ENCODE measurements at places on chromosomes 12 and 14.

GRCh38 chr12:68374307-68374982, 42.3 kb upstream of the MDM1 start:
- no peak for DNase-seq

DNA sequence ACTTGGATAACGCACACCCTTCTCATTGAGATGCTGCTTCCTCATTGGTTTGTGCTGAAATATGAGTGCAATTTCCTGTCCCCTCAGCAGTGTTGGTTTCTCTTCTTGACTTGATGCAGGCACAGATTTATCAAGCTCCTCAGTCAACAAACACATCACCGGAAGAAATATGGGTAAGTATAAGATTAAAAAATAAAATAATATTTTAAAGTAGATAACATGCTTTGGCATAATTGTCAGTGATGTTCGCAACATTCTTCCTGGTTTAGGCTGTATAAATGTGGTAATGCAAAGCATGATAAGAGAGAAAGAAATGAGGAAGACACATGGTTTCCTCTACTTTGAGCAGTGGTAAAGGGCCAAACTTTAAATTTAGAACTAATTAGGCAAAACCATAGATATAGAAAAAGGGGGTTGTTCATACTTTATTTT, at the start of gene GPR65:
Gene GPR65 (plus strand): TSS at position 86 of the 432 bp plus-strand sequence. CDS start 5,713 bp downstream, outside the sequence.
- DNase-seq, result peak; percentile 21

- no peak for DNase-seq
These were observed 6.2 kb downstream of the FOXJ2 start for GRCh38 chr12:8038659-8039114.

DNA sequence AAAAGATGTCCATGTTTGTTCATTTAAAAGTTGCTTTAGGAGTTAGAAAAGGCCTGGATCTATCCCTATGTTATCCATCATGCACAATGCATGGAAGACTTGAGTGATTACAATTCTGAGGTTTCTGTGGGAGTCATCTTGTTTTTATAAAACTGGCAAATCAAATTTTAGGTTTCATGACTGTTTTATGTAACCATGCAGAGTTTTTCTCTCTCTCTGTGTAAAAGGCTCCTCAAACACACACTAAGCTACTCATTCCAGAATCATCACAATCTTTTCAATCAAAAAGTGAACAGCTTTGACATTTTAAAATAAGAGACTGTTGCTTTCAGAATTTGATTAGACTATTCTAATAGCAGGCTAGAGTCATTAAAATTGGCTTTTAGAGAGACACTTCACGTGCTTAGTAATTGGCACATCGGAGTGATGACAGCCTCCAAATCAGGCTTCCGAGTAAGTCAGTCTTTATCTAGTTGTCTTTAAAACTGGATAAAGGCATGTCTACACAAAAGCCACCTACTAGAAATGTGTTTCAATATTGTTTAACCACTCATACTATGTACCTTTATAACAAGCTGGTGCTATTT, 31.9 kb downstream of the PRICKLE1 start:
- no peak for DNase-seq

GRCh38 chr12:89154743-89155499, 197.4 kb downstream of the DUSP6 start:
- no peak for DNase-seq

DNA sequence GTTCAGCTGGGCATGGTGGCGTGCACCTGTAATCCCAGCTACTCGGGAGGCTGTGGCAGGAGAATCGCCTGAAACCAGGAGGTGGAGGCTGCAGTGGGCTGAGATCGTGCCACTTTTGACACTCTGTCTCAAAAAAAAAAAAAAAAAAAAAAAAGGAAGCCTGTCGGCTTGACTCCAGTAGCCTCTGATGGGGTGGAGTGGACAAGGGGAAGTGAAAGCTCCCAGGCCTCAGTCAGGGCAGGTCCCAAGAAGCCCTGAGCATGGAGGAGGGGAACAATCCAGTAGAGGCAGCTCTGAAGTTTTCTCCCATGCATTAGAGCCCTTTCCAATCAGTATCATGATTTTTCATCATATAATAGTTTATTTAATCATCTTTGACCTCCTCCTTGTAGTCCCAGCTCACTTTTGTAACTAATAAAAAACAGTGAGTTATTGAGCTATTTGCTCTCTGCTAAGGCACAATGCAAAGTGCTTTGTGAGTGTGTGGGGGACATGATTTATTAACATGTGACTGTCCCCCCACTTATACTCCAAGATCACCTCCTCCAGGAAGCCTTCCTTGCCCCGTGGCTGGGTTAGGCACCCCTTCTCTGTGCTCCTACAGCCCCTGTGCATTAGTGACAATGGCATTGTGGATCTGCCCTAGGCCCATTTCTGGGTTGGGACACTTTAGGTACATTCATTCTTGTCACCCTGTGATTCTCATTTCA, 4.7 kb upstream of the SSH1 start:
- DNase-seq, result peak; percentile 57

- no peak for DNase-seq
These were observed 6.1 kb downstream of the ABCD2 start for GRCh38 chr12:39613525-39613924.

GRCh38 chr14:100168506-100168905, 9.1 kb upstream of the DEGS2 start:
- no peak for DNase-seq

DNA sequence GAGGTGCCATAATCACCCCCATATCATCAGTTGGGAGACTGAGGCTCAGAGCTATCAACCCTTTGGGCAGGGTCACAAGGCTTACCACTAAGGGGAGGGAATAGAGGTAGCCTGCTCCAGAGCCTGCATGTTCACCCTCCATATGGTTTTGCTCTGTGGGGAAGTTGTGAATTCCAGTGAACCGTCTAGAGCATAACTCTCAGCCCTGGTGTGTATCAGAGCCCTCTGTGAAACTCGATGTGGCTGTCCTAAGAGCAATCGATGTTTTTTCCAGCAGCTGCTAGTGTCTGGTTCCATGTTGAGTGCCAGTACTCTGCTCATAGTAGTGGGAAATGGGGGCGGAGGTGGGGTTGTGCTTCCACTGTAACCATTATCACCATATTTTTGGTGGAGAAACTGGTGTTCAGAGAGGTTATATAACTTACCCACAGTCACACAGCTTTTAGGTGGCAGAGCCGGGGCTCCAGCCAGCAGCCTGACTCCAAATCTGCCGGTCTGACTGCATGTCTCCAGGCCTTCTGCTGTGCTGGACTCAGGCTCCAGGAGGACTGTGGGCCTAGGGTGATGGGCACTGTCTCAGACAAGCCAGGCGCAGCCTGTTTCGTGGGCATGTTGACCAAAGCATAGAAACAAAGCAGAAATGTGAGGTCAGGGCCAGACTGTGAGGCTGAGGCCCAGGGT, 104.2 kb downstream of the ADCK1 start:
- DNase-seq, result no peak

DNA sequence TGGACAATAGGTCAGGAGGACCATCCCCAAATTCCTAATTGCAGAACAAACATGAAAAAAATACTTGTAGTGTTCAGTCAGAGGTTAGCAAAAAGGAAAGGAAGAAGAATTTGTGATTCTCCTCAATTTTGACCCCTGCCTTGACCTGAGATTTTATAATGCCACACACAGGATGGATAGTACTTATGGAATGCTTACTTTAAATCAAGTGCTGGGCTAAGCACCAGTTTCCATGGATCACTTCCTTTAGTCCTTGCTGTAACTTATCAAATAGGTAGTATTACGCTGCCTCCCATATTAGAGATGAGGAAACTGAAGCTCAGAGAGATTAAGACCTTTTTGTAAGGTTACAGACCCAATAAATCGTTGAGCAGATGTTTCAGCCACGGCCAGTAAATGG, 81.2 kb upstream of the OVCH1 start:
- DNase-seq, result no peak

GRCh38 chr12:10400829-10401228, 8.7 kb downstream of the KLRC4 start:
- DNase-seq, result no peak

DNA sequence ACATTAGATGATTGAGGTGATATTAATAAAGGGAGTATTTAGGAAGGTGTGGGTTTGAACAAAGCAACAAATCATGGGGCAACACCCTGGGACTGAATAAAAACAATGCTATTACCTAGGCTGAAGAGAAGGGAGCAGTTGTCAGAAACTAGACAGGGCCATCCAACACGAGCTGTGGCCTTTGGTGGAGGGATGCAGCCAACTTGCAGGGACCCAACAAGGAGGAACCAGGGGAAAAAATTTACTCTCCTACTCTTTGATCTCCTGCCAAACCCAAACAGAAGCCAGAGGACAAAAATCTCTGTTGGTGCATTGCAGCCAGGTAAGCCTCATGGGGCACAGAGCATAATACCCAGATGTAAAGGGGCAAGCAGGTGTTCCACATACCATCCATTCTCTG, 12.0 kb downstream of the SLC39A2 start:
- no peak for DNase-seq

DNA sequence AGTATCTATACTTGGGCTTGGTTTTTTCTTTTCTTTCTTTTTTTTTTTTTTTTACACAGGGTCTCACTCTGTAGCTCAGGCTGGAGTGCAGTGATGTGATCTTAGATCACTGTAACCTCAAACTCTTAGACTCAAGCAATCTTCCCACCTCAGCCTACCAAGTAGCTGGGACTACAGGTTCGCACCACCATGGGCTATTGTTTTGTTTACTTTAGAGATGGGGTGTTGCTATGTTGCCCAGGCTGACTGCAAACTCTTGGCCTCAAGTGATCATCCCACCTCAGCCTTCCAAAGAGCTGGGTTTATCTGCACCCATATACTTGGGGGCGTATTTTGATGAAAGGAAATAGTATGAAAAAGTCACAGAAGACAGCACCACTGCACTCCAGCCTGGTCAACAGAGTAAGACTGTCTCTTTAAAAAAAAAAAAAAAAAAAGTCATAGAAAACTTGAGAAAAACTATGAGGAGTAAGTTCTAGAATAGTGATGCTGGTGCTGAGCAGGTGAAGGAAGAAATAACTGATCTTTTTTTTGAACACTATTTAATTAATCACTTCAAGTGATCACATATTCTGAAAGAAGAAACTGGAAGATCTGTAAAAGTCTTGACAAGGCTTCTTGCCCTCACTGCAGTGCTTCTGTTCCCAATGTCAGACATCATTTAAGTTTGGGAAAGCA, 53.8 kb upstream of the NPFF start:
- DNase-seq, result no peak

DNA sequence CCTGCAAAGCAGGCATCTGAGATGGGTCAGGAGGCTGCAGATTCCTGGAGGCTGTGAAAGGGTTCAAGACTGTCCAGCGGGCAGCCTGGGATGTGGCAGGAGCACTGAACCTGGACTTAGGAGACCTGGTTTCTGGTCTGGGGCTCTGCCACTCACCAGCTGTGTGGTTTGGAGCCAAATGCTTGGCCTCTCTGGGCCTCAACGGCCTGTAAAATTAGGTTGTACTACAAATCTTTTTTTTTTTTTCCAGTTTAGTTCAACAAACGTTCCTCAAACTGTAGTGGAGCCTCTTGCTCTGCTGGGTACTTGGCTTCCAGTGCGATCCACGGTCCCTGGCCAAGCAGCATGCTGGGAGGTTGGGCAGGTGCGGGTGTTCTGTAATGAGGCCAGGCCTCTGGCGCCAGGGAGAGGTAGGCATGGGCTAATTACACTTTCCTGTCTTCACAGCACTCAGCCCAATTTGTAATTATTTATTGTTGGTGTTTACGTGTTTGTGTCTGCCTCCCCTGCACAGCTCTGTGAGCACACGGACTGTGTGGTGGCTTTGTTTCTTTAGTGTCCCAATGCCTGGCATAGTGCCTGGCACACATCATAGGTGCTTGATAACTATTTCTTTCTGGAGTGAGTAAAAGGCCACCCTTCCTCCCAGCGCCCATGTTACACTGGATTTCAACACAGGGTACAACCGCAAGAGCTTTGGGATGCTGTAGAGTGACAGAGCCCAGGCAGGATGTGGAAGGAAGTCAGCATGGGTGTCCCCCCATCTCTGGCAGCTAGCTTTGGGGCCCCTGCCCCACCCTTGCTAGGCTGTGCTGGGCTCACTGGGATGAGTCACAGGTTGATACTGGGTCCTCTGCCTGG, 5.8 kb upstream of the KRT80 start:
- DNase-seq, result no peak

GRCh38 chr12:91912178-91912577, 233.5 kb downstream of the BTG1 start:
- no peak for DNase-seq

- DNase-seq, result no peak
These were observed 24.8 kb downstream of the FRMD6 start for GRCh38 chr14:51676549-51676948.

GRCh38 chr12:12724421-12725085, 7.4 kb downstream of the CDKN1B start:
- DNase-seq, result no peak
